ENCODE measurements at places on chromosomes 16 and 17.

GRCh38 chr16:57846078-57846697 is 43.9 kb upstream of the KIFC3 start:
- no peak for DNase-seq

DNA sequence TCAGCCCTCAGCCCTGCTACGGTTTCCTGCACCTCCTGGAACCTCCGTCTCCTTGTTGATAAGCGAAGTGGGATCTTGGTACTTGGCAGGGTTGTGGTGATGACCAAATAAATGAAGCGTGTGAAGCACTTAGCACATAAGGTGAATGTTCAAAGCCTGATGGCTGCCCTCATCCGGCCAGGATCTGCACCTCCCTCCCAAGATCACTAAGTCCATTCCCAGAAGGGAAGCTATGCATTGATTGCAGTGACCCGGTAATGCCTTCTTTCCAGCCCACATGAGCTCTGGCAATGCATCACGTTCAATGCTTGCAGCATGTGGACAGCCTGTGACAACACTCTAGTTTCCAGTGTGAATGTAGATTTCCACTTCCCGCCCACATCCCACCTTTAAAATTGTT is 24.9 kb upstream of the RHOT1 start:
- DNase-seq: no peak

- no peak for DNase-seq
Measured at GRCh38 chr17:80358861-80359260, 56.1 kb upstream of the ENDOV start.

DNA sequence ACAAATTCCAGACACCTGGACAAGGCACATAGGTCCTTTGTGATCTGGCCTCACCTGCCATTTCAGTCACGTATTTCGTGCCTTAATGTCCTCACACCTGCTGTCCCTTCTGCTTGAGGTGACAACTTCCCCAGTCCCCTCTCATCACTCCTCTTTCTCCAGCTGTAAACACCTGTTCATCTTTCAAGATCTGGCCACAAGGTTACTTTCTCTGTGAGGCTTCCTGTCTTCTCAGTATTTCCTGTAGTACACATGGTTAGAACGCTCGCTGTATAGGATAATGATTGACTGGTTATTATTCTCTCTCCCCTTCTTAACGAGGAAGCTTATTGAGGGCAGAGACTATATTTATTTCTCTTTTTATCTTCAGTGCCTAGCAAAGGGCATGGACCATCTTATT is 74.5 kb upstream of the PMFBP1 start:
- DNase-seq: no peak

GRCh38 chr17:66416207-66416940 is 114.0 kb downstream of the PRKCA start:
- no peak for DNase-seq

GRCh38 chr17:19706791-19707727 is 9.3 kb downstream of the SLC47A2 start:
- no peak for DNase-seq
